OCI-M1 (cell line): ENCODE measurements at places on chromosomes 2 and 18.

DNA sequence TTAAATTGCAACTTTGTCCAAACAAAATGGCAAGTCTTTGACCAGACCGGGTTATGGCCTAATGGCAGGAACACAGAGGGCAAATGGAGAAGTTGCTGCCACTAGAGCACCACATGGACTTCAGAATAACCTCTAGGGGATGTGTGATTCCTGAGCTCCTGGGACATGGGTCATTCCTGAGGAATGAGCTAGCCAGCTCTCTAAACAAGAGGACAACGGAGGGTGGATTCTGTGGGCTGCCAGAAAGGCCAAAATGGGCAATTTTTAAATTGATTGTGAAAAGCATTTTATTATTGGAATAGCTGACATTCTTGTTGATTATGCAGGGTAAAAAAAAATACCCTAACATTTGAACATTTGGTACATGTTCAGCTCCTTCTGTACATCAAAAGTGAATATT, 109.8 kb upstream of the FZD5 start:
- DNase-seq, result no peak

- no peak for DNase-seq
These were observed 8.2 kb upstream of the TOGARAM2 start for GRCh38 chr2:28972778-28973335.

DNA sequence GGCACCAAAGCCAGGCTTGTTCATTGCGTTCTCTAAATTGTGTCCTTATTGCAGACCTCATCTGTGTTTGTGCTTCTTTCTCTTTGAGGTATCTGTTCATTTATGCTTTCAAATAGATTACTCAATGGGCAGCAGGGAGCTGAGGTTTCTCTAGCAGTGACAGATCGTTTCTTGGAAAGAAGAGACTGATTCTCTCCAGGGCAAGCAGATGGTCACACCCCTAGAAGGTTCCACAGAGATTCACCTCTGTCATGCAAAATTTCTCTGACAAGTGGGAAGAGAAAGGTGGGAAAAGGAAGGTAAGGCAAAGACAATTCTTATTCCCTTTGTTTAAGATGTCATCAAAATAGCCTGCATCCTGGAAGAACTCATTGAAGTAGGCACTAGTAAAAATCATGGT, 14.0 kb downstream of the DLGAP1 start:
- DNase-seq, result no peak

- no peak for DNase-seq
These were observed 143.0 kb downstream of the ZEB2 start for GRCh38 chr2:144376926-144377325.

GRCh38 chr2:181742922-181743722, 62.8 kb upstream of the NEUROD1 start:
- DNase-seq, result peak; percentile 81

GRCh38 chr2:164887434-164888144, 46.0 kb upstream of the COBLL1 start:
- no peak for DNase-seq

DNA sequence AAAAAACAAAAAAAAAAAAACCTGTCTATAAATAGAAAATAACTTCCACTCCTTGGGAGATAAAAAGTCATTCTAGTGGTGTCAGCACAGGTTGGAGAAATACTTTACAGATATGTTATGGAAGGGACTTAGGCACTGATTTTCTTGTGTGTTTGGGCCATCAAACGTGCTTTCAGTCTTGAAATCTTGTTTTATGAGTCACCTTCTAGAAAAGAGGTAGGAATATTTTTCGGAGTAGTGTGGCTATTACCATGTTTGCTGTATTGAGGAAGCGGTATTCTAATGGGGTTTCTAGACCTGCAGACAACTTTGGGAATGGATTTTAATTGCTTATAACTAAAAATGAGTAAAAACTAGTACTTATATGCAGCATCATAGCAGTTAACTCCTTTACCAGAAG, 12.0 kb downstream of the HNMT start:
- no peak for DNase-seq

GRCh38 chr2:46461011-46461674, 18.2 kb upstream of the TMEM247 start:
- DNase-seq, result peak; percentile 87

DNA sequence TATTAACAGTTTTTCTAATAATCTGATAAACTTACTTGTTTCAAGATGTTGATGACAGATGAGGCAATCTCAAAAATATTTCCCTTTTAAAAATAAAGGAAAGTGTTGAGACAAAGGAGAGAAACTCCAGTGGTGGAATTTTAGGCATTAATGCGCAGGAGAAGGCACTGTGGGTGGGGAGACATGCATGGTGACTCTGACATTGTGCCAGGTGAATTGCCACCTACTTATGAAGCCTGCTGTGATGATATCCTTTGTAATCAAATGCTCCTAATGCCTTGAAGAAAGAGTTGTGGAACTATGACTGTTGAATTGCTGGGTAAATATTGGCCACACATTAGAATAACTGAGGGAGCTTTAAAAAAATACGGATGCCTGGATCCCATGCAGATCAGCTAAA, 101.4 kb downstream of the PLA2R1 start:
- no peak for DNase-seq

- DNase-seq, result peak; percentile 24
These were observed 6.1 kb downstream of the CHMP1B start for GRCh38 chr18:11857177-11857887.

- no peak for DNase-seq
These were observed 87.2 kb downstream of the UXS1 start for GRCh38 chr2:106106622-106107508.

GRCh38 chr2:99421469-99421868, 68.3 kb downstream of the REV1 start:
- no peak for DNase-seq

- peak; percentile 63 for DNase-seq
These were observed 82.0 kb downstream of the WDPCP start for GRCh38 chr2:63506320-63506719.
